Uterus (tissue), 4 donors: ENCODE measurements at places on chromosomes 16 and 17.
A peak's percentile ranks its signal among the peaks of the same experiment; 100 is the strongest.

DNA sequence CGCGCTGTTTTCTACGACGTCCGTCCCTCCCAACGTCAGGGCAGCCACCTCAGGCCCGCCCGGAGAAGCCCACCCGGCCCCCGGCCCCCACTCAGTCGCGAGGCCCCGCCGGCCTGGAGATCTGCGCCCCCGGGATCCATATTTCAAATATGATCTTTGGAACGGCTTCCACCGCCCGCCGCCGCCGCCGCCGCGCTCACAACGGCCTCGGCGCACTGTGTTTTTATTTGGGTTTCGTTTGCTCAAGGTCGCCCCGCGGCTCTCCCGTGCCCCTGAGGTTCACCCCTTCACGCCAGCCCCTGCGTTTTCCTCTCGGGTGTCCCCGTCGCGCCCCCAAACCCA, 4.2 kb upstream of the CBX4 start:
- H3K36me3 ChIP-seq, result no peaks in the 10 kb centered on the region
- H3K4me3 ChIP-seq, result peak overlapping the region; percentile 41
- peak overlapping the region; percentile 37 for H3K27ac ChIP-seq
- no peak for DNase-seq

DNA sequence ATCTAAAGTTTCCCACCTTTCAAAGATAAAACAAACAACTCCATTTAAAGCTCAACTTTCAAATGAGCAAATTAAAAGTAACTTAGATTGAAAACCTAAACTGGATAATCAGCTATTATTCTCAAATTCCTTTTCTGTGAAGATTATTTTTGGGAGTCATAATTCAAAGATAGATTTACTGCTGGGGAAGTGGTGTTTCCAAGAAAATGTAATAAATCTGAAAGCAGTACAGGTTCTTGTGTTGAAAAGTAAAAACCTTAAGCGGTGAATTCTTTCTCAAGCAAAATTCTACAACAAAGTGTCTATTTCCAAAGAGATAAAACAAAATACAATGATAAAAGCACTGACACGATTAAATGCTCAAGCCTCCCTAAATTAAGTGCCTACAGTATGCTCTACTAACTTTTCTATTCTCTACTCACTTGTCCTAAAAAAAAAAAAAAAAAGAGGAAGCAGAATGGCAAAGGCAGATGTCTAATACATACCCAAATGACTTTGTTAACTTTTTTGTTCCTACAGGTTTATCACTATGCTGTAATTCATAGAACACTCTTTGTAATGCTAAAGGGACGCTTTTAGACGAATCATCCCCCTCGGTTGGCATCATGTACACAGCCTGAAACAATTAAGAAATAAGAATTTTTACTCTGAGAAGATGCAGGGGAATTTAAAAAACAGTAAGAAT, 34.5 kb downstream of the LITAFD start:
- DNase-seq, result no peak
- H3K4me3 ChIP-seq, result no peak overlapping the region
- no peaks in the 10 kb centered on the region for H3K4me1 ChIP-seq
- H3K27me3 ChIP-seq, result no peaks in the 10 kb centered on the region
- H3K36me3 ChIP-seq, result no peaks in the 10 kb centered on the region

DNA sequence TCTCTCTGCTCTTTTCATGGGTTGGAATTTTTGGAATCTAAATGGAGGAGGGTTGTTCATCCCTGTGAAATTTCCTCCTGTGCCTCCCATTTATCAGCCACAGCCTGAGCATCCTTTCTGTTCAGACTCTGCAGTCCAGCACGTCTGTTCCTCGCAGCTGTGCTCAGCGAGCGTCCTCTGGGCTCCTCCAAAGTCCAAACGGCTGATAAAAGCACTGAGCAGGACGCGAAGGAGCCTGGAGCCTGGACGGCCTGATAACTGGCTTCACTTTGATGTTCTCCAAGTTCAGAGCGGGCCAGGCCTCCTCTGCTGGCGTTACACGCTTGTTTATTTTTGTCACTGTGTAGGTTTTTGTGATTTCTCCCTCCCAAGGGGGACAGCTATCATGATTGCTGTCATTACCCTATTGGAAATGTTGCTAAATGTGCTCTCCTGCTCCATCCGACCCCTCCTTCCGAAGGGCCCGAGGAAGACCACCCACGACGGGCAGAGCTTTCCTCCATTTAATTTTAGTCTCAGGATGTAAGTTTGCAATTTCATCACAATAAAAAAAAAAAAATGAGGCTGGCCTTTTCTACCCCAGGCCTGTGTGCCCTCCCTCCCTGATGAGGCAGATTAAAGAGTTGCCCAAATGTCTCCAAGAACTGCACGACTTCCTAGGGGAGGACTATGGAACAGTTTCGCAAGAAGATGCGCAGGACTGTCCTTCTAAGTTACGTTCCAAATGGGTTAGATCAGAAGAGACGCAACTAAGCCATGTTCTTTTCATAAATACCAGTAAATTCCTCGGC, 290.5 kb upstream of the FOXF1 start:
- H3K27me3 ChIP-seq, result no peaks in the 10 kb centered on the region
- H3K4me3 ChIP-seq, result no peak overlapping the region
- H3K36me3 ChIP-seq, result no peaks in the 10 kb centered on the region

GRCh38 chr16:86718118-86718517, 139.8 kb downstream of the FOXL1 start:
- no peaks in the 10 kb centered on the region for H3K27me3 ChIP-seq
- H3K36me3 ChIP-seq, result no peaks in the 10 kb centered on the region
- DNase-seq, result no peak
- H3K27ac ChIP-seq, result no peak overlapping the region
- no peak overlapping the region for H3K4me3 ChIP-seq

- H3K27ac ChIP-seq, result no peak overlapping the region
- no peaks in the 10 kb centered on the region for H3K4me1 ChIP-seq
- no peaks in the 10 kb centered on the region for H3K27me3 ChIP-seq
- no peak overlapping the region for H3K4me3 ChIP-seq
- H3K36me3 ChIP-seq, result no peaks in the 10 kb centered on the region
Measured at GRCh38 chr17:74218436-74218835, 5.1 kb downstream of the TTYH2 start.

GRCh38 chr16:67942510-67943255, 1.2 kb downstream of the LCAT start:
- H3K4me1 ChIP-seq, result no peaks in the 10 kb centered on the region
- no peak for DNase-seq
- no peaks in the 10 kb centered on the region for H3K36me3 ChIP-seq
- no peaks in the 10 kb centered on the region for H3K27me3 ChIP-seq
- H3K4me3 ChIP-seq, result no peak overlapping the region

- no peak overlapping the region for H3K4me3 ChIP-seq
- no peaks in the 10 kb centered on the region for H3K4me1 ChIP-seq
- DNase-seq, result no peak
Measured at GRCh38 chr17:68792042-68792685, 163.0 kb downstream of the ABCA8 start.

GRCh38 chr17:74295625-74296547, 21.9 kb downstream of the DNAI2 start:
- H3K4me1 ChIP-seq, result no peaks in the 10 kb centered on the region
- no peak for DNase-seq
- H3K27me3 ChIP-seq, result no peaks in the 10 kb centered on the region
- no peak overlapping the region for H3K27ac ChIP-seq
- H3K36me3 ChIP-seq, result no peaks in the 10 kb centered on the region

- no peaks in the 10 kb centered on the region for H3K36me3 ChIP-seq
- DNase-seq, result no peak
- peak overlapping the region; percentile 93 for H3K27ac ChIP-seq
- peaks cover 12% of the 10 kb centered on the region for H3K4me1 ChIP-seq
- H3K27me3 ChIP-seq, result no peaks in the 10 kb centered on the region
- no peak overlapping the region for H3K4me3 ChIP-seq
Measured at GRCh38 chr17:48549281-48549630, 4.3 kb upstream of the HOXB2 start.

GRCh38 chr17:43733956-43734355, 24.6 kb downstream of the SOST start:
- DNase-seq, result no peak
- no peak overlapping the region for H3K4me3 ChIP-seq
- no peak overlapping the region for H3K27ac ChIP-seq
- H3K36me3 ChIP-seq, result no peaks in the 10 kb centered on the region
- H3K27me3 ChIP-seq, result no peaks in the 10 kb centered on the region

- no peak overlapping the region for H3K27ac ChIP-seq
- no peaks in the 10 kb centered on the region for H3K4me1 ChIP-seq
- no peaks in the 10 kb centered on the region for H3K27me3 ChIP-seq
- no peaks in the 10 kb centered on the region for H3K36me3 ChIP-seq
- H3K4me3 ChIP-seq, result no peak overlapping the region
Measured at GRCh38 chr16:30018731-30019158, 4.3 kb upstream of the C16orf92 start.

DNA sequence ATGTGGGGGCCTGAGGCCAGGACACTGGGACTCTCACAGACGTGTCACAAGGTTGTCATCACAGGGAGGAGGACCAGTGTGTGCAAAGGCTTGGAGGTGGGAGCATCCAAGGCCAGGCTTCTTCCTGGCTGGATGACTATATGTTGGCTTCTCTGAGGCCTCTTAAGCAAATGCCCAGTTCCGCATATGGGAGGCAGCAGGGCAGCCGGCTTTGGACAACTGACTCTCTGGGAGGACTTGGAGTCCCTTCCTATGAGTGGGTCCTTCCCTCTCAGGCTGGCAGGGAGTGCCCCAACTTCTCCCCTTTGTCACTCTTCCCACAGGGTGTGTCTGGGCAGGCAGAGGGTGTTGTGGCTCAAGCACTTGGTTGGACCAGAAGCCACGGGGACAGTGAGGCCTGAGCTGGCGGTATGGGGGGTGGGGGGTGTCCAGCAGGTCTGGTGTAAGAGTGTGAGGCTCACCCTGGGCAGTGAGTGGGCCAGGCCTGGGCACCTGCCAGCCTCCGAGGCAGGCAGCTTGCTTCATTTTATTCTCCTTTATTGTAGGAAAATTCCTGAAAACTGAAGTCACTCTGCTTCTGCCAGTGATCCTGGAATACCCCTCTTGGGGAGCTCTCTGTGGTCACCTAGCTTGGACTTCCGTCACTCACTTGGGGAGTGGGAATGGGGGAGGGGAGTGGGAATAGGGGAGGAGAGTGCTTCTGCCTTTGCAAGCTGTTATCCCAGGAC, 14.9 kb downstream of the ADGRG1 start:
- no peak for DNase-seq
- no peaks in the 10 kb centered on the region for H3K27me3 ChIP-seq
- H3K4me3 ChIP-seq, result no peak overlapping the region
- no peaks in the 10 kb centered on the region for H3K36me3 ChIP-seq
- H3K4me1 ChIP-seq, result no peaks in the 10 kb centered on the region
- peak overlapping the region; percentile 44 for H3K27ac ChIP-seq

GRCh38 chr17:19361326-19361725, 1.2 kb downstream of the B9D1 start:
- H3K27ac ChIP-seq, result no peak overlapping the region
- H3K4me3 ChIP-seq, result no peak overlapping the region
- no peak for DNase-seq
- no peaks in the 10 kb centered on the region for H3K36me3 ChIP-seq
- no peaks in the 10 kb centered on the region for H3K27me3 ChIP-seq

- no peak for DNase-seq
- H3K4me3 ChIP-seq, result no peak overlapping the region
Measured at GRCh38 chr17:9725575-9725974, 65.8 kb downstream of the DHRS7C start.

- H3K27me3 ChIP-seq, result no peaks in the 10 kb centered on the region
- H3K4me1 ChIP-seq, result no peaks in the 10 kb centered on the region
- H3K36me3 ChIP-seq, result no peaks in the 10 kb centered on the region
- H3K4me3 ChIP-seq, result peak overlapping the region; percentile 97
Measured at GRCh38 chr17:80992077-80992947, 671 bp downstream of the CHMP6 start.

DNA sequence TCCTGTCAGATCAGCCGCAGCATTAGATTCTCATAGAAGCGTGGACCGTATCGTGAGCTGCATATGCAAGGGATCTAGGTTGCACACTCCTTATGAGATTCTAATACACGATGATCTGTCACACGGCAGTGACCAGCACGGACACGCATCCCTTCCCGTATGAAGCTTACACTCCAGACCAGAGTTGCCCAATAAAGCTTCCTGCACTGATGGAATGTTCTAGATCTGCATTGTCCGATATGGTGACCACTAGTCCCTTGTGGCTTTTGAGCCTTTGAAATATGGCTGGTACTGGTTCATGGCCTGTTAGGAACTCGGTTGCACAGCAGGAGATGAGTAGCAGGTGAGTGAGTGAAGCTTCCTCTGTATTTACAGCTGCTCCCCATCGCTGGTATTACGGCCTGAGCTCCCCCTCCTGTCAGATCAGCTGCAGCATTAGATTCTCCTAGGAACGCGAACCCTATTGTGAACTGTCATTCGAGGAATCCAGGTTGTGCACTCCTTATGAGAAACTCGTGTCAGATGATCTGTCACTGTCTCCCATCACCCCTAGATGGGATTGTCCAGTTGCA, 49.8 kb upstream of the ZCCHC14 start:
- H3K4me1 ChIP-seq, result no peaks in the 10 kb centered on the region
- no peak for DNase-seq
- no peak overlapping the region for H3K27ac ChIP-seq
- H3K36me3 ChIP-seq, result no peaks in the 10 kb centered on the region
- no peak overlapping the region for H3K4me3 ChIP-seq
- H3K27me3 ChIP-seq, result peaks cover 13% of the 10 kb centered on the region

DNA sequence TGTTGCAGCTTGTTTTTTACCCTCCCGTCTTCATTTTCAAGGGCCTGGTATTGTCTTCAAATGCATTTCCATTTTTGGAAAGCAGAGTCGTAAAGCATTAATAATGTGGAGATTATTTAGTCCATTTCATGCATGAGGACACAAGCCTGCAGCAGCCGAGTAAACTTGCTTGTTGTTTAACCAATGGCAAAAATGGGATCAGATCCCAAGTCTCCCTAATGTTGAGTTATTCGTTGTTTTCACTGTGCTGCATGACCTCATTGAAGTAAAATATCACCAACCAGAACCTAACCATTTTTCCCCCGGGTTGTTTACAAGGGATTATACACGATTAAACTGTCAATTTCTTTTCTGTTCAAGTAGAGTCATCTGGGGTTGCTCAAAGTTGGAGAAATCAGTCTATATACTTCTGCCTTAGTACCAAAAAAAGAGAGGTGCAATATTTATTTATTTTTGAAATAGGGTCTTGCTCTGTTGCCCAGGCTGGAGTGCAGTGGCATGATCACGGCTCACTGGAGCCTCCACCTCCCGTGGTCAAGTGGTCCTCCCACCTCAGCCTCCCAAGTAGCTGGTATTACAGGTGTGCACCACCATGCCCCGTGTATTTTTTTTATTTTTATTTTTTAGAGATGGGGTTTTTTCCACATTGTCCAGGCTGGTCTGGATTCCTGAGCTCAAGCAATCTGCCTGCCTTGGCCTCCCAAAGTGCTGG, 12.4 kb downstream of the AMZ2 start:
- peak overlapping the region; percentile 83 for H3K27ac ChIP-seq
- no peaks in the 10 kb centered on the region for H3K27me3 ChIP-seq
- H3K36me3 ChIP-seq, result no peaks in the 10 kb centered on the region

- no peak for DNase-seq
- no peak overlapping the region for H3K27ac ChIP-seq
Measured at GRCh38 chr16:20610892-20611349, 34.8 kb upstream of the ACSM2B start.

DNA sequence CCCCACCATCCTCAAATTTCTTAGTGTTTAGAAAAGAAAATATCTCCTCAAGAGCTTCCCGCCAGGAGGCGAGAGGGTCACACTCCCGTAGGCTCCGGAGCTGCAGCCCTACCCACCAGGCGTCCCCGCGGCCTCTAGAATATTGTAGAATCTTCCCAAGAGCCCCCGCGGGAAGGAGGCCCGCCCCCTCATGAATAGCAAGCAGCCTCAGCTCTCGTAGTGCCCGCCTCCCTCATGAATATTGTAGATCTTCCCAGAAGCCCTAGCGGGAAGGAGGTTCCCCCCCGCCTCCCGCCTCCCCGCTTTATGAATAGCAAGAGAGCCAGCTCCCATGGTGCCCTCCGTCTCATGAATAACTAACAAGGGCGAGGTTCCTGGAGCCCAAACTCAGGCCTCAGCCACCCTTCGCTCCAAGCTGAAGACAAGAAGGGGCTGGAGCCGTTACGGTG, at the start of gene FBXO47:
Gene FBXO47, minus strand, starts transcription at position 114 of the 449 bp plus-strand sequence. CDS start 4,378 bp downstream, outside the sequence.
- peak within 1 kb of the TSS; percentile 11 for H3K4me3 ChIP-seq
- DNase-seq, result peak; percentile 93
- no peaks in the 10 kb centered on the region for H3K4me1 ChIP-seq
- H3K36me3 ChIP-seq, result no peaks in the 10 kb centered on the region
- H3K27ac ChIP-seq, result peak within 1 kb of the TSS; percentile 89
